ENCODE measurements at places on chromosomes 1 and 21.
A peak's percentile ranks its signal among the peaks of the same experiment; 100 is the strongest.

DNA sequence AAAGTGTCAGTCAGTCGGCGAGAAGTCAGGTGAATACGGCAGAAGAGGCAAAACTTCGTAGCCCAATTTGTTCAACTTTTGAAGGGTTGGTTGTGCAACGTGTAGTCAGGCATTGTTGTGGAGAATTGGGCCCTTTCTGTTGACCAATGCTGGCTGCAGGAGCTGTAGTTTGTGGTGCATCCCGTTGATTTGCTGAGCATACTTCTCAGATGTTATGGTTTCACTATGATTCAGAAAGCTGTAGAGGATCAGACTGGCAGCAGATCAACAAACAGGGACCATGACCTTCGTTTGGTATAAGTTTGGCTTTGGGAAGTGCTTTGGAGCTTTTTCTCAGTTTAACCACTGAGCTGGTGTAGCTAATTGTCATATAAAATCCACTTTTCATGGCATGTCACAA is 190.2 kb upstream of the ADAMTS5 start:
- no peak for DNase-seq

- DNase-seq = no peak
These were observed 342 bp downstream of the GSTM5 start for GRCh38 chr1:109712321-109712864.

DNA sequence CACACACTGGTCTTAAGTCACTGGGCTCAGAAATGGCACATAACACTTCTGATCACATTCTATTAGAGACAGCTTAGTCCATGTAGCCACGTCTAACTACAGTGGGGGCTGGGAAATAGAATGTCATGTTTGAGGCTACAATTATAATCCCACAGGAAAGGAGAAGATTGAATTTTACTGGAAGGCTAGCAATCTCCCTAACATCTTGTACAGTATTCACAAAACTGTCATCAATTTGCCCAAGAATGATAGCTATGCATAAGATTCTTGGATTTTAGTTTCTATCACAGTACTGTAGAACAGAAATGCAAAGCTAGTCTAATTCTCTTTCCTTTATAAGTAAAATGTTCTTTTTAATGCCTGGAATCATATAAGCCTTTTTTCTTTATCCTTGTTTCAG is 12.7 kb upstream of the ZMYM6 start:
- no peak for DNase-seq

- DNase-seq = no peak
These were observed 99.0 kb downstream of the IER5 start for GRCh38 chr1:181187337-181188126.

DNA sequence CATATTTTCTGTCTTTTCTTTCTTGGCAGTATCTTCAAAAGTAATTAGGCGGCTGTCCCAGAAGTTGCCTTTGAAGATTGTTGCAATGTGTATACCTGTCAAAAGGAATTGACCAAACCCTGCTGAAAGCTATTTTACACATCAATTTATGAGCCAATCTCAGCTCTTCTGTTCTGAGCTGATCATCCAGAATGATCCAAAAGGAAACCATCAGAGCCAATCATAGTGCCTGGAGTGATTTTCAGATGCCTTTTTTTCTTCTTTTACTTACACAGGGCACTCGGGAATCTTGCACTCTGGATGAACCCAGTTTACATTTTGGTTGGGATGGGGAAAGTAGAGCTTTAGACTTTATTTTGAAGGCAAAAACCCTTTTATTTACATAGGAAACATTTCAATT is 21.8 kb upstream of the APOBEC4 start:
- DNase-seq = no peak

GRCh38 chr1:59730759-59731478 is 83.8 kb upstream of the HOOK1 start:
- DNase-seq = peak; percentile 87

DNA sequence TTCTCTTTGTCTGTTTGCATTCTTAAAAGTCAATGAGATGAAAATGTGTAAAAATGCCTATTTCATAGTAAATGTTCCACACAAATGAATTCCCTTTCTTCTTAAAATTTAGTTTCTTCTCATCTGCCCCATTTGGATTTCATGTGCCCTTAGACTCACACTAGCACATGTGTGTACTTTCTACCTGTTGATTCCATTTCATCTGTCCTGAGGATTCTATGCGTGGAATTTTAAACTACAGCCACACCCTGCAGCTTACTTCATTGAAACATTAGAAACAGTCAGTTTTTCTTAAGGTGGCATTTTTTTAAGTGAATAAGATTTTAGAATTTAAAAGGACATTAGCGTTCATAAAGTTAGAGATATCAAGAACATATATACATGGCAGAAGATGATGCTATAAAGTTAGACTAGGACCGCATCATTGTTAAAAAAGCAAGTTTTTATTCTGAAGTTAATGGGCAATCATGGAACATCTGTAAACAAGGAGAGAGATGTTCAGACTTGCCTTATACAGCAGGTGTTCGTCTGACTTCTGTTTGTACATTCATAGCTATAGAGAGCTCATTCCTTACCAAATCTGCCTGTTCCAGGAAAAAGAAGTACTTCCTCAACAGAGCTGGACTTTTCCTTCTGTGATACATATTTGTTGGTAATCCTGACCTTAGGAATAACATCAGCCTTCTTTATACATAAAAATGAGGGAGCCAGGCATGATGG is 3.9 kb upstream of the TUT4 start:
- no peak for DNase-seq

- peak; percentile 55 for DNase-seq
These were observed 1.1 kb upstream of the JUN start for GRCh38 chr1:58784758-58785441.

- DNase-seq = no peak
These were observed 11.6 kb upstream of the CD247 start for GRCh38 chr1:167529829-167530474.

- no peak for DNase-seq
These were observed 670.2 kb upstream of the CXADR start for GRCh38 chr21:16842696-16843035.

DNA sequence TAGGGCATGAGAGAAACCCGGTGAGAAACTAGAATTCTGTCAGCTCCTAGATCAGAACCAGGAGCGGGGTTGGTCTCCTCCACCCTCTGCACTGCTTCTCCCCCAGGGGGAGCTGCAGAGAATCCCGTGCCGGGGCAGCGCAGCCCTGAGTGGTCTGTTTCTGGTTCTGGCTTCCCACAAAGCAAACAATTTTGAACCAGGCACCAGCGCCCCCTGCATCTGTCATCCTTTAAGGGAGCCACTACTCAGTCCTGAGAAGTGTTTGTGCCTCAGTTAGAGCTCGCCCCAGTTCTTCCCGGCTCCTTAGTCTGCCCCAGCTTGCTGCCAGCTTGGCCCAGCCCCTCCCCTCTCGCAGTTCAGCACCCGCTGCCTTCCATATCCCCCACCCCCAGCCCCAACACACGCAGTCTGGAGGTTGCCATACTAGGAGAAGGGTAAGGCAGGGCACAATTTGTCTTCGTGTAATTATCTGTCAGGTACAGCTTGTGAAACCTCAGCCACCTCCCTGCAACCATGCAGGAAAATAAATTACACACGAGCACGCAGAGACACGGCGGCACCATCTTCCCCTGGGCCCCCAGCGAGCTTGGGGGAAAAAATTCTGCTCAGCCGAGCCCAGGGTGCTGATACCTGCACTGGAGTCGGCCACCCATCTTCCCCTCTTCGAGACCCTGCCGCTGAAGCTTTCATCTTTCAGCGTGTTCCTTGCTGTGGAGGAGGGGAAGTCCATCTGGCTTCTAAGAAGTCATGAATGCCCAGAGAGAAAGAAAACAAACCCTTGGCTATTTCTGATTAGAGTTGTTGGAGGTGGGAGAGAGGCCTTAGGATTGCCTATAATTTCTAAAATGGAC is 62.6 kb upstream of the CD1D start:
- DNase-seq = peak; percentile 39

- no peak for DNase-seq
These were observed 91.5 kb downstream of the XCL2 start for GRCh38 chr1:168452329-168452728.

GRCh38 chr21:19853709-19854575 is 1144.3 kb upstream of the NCAM2 start:
- no peak for DNase-seq

DNA sequence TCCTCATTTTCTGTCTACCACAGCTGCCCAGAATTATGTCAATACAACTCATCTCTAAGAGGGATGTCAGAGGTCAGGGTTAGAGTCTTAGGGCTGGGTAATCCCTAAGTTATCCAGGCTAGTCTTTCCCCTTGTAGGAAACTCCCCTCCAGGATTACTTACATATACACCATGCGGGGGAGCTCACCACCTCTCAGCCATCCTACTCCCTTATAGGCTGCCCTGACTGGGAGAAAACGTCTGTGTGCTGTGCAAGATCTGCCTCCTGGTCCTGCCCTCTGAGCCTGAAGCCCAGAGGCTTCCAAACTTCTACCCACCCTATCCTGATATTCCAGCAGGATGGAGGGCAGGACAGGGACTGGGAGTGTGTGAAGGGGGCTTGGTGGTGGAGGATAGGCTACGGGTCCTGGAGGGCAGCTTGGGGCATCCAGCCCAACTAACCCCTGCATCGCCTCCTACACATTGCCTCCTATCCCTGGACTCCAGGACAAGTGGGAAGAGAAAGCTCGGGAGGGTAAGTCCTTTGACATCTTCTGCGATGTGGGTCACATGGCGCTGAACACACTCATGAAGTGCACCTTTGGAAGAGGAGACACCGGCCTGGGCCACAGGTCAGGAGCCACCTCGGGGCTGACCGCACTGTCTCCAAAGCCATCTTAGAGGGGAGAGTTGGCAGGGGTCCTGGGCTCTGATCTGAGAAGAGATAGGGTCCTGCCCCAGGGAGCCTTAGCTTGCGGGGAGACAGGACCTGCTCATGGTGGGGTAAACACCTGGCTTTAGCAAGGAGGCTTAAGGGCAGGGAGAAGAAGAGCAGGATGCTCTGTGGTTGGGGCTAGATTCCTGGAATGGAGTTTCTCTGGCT is 14.4 kb downstream of the CYP4B1 start:
- DNase-seq = no peak

DNA sequence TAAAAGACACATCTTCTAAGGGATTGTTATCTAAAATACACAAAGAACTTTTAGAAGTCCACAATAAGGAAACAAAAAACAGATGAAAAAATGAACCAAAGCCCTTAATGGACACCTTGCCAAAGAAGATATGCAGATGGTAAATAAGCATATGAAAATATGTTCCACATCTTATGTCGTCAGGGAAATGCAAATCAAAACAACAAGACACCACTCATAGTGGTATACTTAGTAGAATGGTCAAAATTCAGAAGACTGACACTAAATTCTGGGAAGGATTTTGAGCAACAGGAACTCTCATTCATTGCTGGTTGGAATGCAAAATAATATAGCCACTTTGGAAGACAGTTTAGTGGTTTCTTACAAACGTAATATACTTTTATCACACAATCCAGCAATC is 205.7 kb upstream of the ST6GALNAC5 start:
- no peak for DNase-seq

DNA sequence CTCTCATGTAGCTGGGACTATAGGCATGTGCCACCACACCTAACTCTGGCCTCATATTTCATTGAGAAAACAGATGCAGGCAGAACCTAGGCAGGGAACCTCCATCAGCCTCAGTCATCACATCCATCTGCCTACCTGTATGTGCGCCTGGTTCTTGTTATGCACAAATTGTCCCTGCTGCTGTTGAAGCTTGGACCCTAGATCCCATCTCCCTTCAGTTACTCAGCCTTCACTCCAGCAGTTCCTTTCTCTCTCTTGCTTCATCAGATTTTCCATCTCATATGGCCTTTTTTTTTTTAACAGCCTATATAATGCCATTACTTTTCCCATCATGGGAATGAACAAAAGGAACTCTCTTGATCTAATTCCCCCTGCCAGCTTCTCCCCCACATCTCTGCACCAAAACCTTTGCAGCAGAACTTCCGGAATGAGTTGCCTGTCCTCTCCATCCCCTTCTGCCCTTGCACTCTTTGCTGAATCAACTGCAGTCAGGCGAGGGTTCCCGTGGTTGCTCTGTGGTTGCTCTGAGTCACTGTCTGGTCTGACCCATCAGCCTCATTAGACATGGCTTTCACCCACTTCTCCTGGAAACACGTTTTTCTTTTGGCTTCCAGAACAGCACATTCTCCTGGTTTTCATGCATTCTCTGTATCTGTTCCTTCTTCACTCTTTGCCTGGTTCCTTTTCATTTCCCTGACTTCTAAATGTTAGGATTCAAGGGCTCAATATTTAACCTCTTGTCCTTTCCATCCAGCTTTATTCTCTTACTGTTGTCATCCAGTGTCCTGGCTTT is 41.5 kb downstream of the UBE4B start:
- DNase-seq = peak; percentile 71

DNA sequence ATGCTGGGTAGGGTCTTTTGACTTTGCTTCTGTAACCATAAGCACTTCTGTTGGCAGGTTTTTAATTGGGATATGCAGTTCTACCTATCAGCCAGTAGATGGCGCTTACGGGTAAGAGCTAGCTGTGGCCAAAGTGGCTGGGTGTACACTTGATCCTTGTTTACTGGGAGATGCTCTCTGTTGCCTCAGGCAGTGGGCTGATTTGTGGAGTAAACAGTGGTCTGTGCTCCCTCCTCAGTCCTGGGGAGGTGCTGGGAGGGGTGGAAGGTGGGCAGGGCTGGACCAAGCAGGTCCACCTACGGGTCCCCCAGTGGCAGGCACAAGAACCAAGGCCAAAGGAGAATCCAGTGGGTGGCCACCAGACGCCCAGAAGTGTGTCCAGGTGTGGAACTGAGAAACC is 43.4 kb downstream of the RALGPS2 start:
- DNase-seq = peak; percentile 76

DNA sequence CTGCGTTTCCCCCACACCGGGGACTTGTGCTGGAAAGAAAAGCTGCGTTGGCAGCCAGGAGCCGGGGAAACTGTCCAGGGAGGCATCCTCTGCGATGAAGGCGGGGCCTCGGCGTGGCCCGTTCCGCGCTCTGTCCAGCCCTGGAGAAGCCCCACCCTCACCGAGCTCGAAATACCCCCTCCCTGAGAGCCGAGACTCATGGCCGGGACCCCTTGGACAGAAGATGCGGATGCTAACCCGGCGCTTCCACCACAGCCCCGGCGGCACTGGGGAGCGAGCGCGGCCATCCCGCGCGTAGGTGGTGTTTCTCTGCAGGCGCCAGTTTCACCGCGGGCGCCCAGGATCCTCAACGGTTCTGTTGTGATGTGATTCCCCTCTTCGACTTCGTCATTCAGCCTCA is 31.6 kb downstream of the PDE9A start:
- DNase-seq = no peak

GRCh38 chr1:232127190-232127589 is 500.6 kb downstream of the DISC1 start:
- DNase-seq = no peak

DNA sequence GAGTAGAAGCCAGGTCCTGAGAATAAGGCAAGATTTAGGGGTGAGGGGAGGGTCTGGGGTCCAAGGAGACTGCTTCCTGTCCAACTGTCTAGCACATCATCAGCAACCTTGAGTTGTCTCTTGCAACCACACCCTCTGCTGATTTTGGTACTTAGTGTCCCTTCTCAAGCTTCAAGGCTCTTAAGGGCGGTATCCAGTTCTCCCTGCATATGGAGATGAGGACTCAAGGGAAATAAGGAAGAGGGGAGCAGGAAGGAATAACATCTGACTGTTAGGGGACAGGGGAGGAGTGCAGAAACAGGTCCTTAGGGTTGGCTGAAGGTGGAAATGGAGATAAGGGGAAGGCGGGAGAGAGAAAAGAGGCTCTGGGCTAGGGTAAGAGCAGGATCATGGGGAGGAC is 12.3 kb downstream of the MYOG start:
- no peak for DNase-seq
